ENCODE measurements at places on chromosomes 6 and 20. TPM values are rescaled to one million over a fixed set of nuclear protein-coding genes. Genes with fewer than 3 reads are reported as not detected.

Gene SIRPD
- total RNA-seq = not detected

Gene MATN4
- total RNA-seq = not detected

Gene SFT2D1
- total RNA-seq = 60.3 TPM

Gene CRISP3
- not detected for total RNA-seq

Gene CST2
- not detected for total RNA-seq

Gene OOEP
- not detected for total RNA-seq

Gene PRR18
- 0.14 TPM for total RNA-seq

Gene RBM38
- total RNA-seq = 41.4 TPM

Gene CST11
- total RNA-seq = not detected

Gene SNAP91
- total RNA-seq = not detected

Gene C6orf120
- 34.2 TPM for total RNA-seq

Gene GABRR2
- total RNA-seq = not detected

Gene NEURL2
- 3.1 TPM for total RNA-seq

Gene SLC52A3
- total RNA-seq = 0.03 TPM

Gene PBOV1
- not detected for total RNA-seq

Gene SIM1
- total RNA-seq = not detected

Gene KHDC1
- total RNA-seq = 6.4 TPM

Gene WFDC12
- not detected for total RNA-seq

Gene PRICKLE4
- not detected for total RNA-seq

Gene PSMB9
- 51.9 TPM for total RNA-seq

Gene DYNLT2
- total RNA-seq = 2.8 TPM

Gene C2
- total RNA-seq = not detected

Gene RAB44
- not detected for total RNA-seq

Gene GHRH
- total RNA-seq = not detected

Gene RHAG
- total RNA-seq = not detected

Gene CD164
- 193 TPM for total RNA-seq

Gene ARMH2
- total RNA-seq = not detected

Gene NKAPL
- not detected for total RNA-seq

Gene NKX2-2
- total RNA-seq = 4.4 TPM

Gene BANF2
- total RNA-seq = not detected

Gene SALL4
- total RNA-seq = 0.02 TPM

Gene ANKRD66
- total RNA-seq = not detected

Gene CALHM6
- total RNA-seq = not detected

Gene MAS1
- total RNA-seq = not detected

Gene SLC17A3
- not detected for total RNA-seq

Gene FAM83B
- total RNA-seq = not detected

Gene LHFPL5
- not detected for total RNA-seq

Gene PRDM13
- not detected for total RNA-seq

Gene FYN
- 26.0 TPM for total RNA-seq

Gene FNDC1
- 0.02 TPM for total RNA-seq

Gene RAET1L
- total RNA-seq = not detected

Gene CCN2
- total RNA-seq = 42.1 TPM

Gene MAN1A1
- 6.3 TPM for total RNA-seq

Gene HAO1
- total RNA-seq = not detected

Gene GPR6
- total RNA-seq = not detected

Gene BFSP1
- 9.7 TPM for total RNA-seq

Gene IPCEF1
- total RNA-seq = 0.47 TPM

Gene PHF20
- total RNA-seq = 21.9 TPM

Gene NOTCH4
- 1.6 TPM for total RNA-seq

Gene SDCBP2
- 1.8 TPM for total RNA-seq

Gene C6orf141
- total RNA-seq = 21.5 TPM
